Kidney (tissue), 22 donors: ENCODE measurements at places on chromosomes 13 and 19. TPM values are rescaled to one million over a fixed set of nuclear protein-coding genes. Genes with fewer than 3 reads are reported as not detected.
A peak's percentile ranks its signal among the peaks of the same experiment; 100 is the strongest.

Gene ENOX1
- 6.8 TPM for polyA plus RNA-seq

Gene POU2F2
- 1.3 TPM for polyA plus RNA-seq

Gene CDADC1
- 12.2 TPM for polyA plus RNA-seq

Gene CLDND2
- polyA plus RNA-seq = 6.9 TPM

Gene METTL21C
- polyA plus RNA-seq = not detected

Gene EGLN2
- 96.3 TPM for polyA plus RNA-seq

Gene ERICH4
- 23.1 TPM for polyA plus RNA-seq

- DNase-seq = peak; percentile 22
Observed at GRCh38 chr19:50458396-50459066, 17.8 kb upstream of the EMC10 start.

GRCh38 chr13:77415253-77416071, 88.6 kb upstream of the MYCBP2 start:
- DNase-seq = no peak

- DNase-seq = no peak
Observed at GRCh38 chr13:50691176-50691680, 152.3 kb downstream of the DLEU7 start.

DNA sequence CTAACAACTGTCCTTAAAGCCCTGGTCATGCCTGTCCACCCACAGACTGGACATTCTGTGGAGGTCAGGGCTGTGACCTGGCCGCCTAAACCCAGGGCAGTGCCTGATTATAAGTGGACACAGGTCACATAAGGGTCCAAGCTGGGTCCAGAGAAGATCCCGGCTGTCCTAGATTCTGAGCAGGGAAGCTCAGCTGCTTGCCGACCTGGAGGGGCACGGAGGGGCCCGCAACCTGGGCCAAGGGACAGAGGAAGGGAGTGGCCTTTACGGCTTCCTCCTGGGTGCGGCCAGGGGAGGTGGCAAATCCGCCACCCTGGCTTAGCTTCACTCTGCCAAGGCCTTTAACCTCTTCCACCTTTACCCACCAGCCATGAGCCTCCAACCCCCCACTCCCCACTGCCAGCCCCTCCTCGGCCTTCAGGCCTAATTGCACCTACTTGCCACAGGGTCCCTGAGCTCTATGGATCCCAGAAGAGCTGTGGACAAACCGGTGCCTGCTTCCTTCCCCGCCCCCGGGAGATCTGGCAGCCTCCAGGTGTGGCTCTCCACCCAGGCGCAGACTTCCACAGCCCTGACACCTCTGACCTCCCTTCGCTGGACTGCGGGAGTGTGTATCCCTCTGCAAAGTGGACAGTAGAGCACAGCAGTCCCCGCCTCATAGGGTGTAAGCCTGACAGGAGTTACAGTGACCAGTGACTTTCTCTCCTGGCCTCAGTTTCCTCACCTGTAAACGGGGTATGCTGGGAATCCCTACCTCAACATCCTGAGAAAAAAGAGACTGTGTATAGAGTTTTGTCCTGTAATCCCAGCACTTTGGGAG, 1.7 kb downstream of the CD320 start:
- DNase-seq = no peak

- no peak for DNase-seq
Observed at GRCh38 chr19:33622809-33623511, 1.2 kb downstream of the CHST8 start.

- no peak for DNase-seq
Observed at GRCh38 chr19:40381321-40381720, 8.7 kb downstream of the HIPK4 start.

GRCh38 chr19:48987323-48987722, 5.8 kb downstream of the GYS1 start:
- DNase-seq = no peak

DNA sequence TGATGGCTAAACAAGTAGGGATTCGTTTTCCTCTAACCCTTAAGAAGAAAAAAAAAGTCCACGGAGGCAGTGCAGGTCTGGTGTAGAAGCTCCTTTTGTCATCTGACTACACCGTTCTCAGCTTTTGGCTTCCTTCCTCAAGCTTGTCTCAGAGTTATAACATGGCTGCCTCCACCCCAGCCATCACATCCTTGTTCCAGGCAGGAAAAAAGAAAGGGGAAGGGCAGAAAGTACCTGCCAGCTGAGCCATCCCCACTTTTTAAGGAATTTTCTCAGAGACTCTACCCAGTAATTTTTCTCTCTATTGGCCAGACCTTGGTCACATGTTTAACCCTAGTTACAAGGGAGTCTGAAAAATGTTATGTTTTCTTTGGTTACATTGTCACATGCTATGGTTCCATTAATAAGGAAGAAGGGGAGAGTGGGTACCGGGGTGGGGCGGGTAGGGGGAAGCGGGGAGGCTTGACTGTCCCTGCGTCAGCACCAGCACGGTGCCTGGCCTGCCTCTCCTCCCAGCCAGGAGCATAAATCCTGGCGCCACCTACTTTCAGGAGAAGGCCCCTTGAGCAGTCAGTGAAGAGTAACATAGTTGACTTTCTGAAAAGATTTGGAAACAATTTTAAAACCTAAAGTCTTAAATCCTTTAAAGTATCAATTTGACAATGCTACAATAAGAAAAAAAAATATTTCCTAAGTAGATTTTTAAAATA, 11.1 kb downstream of the FAM124A start:
- DNase-seq = no peak

DNA sequence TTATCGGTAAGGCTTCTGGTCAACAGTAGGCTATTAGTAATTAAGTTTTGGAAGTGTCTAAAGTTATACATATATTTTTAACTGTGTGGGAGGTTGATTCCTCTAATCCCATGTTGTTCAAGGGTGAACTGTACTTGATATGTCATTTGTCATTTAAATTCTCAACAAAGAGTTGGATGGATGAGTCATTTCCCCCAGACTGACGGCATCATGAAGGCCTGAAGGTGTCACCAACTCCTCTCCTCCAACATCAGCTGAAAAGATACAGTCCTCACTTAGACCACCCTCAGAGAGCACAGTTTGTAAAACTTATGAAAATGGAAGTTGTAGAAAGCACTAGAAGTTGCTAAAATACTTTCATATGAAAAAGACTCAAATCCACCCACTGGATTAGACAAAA, 48.8 kb downstream of the DCLK1 start:
- no peak for DNase-seq

- peak; percentile 84 for DNase-seq
Observed at GRCh38 chr19:44847144-44848035, 1.3 kb downstream of the NECTIN2 start.

GRCh38 chr13:26762745-26763345, 2.3 kb upstream of the GPR12 start:
- peak; percentile 32 for DNase-seq

DNA sequence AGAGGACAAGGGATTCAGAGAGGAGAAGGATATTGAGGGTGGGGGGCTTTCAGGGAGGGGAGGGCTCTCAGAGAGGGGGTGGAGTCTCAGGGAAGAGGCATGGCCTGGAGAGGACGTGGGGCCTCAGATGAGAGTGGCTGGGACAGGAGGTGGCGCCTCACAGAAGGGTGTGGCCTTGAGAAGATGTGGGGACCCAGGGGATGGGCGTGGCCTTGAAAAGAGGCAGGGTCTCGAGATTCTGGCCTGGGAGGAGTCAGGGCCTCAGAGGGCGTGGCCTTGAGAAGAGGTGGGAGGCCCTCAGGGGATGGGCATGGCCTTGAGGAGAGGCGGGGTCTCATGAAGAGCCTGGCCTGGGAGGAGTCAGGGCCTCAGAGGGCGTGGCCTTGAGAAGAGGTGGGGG, 23.7 kb upstream of the TNFSF14 start:
- peak; percentile 45 for DNase-seq

DNA sequence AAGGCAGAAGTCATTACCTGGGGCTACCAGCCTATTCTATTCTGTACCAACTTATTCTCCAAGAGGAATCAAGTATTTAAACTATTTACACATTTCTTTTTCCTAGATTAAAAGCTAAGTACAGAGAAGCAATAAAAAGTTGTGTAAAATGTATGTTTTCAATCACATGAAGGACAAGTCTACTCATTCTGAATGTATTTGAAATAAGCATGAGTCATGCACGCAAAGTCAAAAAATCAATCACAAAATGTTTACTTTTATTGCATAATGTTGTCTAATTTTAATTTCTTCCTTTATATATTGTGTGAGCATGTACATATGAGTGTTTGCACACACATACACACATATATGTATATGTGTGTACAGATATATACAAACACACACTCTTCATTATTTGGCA, 136.7 kb downstream of the DACH1 start:
- DNase-seq = no peak

GRCh38 chr19:1811942-1812425, at the start of gene ATP8B3:
ATP8B3 (minus strand) TSS chr19:1812276; CDS start chr19:1811736, 540 bp downstream.
- no peak for DNase-seq

DNA sequence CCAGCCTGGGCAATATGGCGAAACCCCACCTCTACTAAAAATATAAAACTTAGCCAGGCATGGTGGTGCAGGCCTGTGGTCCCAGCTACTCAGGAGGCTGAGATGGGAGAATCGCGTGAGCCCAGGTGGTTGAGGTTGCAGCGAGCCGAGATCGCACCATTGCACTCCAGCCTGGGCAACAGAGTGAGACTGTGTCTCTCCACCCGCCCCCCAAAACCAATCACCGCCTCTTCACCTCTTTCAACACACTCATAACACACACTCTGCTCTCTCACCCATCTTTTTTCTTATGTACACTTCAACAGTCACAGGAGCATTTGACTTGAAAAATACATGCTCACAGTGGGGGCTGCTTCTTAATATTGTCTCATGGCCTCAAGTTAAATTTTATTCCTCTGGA, 76.8 kb downstream of the ESD start:
- no peak for DNase-seq

DNA sequence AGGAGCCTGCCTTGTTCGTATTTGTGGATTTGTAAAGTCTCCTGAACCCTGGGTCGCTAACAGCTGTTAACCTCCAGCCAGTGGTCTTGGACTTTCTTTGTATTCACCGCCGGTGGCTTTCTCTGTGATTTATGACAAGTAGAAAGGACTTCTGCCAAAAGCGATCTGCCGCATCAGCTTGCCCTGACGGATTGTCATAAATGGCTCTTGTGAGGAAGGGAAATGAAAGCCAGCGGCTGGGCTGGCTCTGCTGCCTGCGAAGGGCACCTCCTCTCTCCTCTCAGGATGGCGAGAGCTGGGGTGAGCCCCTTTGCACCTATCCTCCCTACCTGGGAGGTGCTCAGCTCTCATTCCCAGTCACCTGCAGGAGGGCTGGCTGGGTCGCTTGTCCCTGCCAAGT, 25.6 kb downstream of the DHRS12 start:
- peak; percentile 52 for DNase-seq

- DNase-seq = no peak
Observed at GRCh38 chr13:52849291-52850071, 1.0 kb upstream of the PCDH8 start.

- DNase-seq = no peak
Observed at GRCh38 chr19:45995715-45996385, 583 bp downstream of the CCDC61 start.

- DNase-seq = peak; percentile 36
Observed at GRCh38 chr19:3398114-3398899, 31.9 kb downstream of the NFIC start.

DNA sequence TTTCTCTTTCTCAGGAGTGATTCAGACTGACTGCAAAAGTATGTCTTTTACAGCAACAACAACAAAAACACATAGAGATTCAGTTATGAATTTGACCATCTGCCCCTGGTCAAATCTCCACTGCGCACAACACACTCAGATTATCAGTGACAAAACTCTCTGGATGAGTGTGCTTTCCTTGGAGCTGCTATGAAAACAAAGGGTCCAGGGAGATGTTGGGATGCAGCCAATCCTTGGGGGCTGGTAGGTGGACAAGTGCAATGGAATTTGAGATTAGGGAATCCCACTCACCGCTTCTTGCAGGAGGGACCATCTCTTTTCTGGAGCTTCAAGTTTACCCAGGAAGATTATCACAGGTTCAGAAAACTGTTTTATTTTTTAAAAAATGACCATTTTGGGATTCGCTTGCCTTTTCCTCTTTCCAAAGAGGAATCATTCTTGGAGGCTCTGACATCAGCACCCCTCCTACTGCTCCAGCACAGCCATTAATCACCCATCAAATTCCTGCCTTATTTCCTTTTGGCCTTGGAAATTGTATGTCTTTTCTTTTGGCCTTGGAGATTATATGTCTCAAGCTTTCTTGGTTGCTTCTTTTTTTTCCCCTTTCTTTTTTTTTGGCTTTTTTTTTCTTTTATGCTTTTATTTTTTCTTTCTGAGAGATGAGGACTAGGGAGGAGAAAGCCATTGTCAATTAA, 311.8 kb downstream of the TSHZ3 start:
- DNase-seq = no peak
